ENCODE measurements at places on chromosomes 2 and 18.

DNA sequence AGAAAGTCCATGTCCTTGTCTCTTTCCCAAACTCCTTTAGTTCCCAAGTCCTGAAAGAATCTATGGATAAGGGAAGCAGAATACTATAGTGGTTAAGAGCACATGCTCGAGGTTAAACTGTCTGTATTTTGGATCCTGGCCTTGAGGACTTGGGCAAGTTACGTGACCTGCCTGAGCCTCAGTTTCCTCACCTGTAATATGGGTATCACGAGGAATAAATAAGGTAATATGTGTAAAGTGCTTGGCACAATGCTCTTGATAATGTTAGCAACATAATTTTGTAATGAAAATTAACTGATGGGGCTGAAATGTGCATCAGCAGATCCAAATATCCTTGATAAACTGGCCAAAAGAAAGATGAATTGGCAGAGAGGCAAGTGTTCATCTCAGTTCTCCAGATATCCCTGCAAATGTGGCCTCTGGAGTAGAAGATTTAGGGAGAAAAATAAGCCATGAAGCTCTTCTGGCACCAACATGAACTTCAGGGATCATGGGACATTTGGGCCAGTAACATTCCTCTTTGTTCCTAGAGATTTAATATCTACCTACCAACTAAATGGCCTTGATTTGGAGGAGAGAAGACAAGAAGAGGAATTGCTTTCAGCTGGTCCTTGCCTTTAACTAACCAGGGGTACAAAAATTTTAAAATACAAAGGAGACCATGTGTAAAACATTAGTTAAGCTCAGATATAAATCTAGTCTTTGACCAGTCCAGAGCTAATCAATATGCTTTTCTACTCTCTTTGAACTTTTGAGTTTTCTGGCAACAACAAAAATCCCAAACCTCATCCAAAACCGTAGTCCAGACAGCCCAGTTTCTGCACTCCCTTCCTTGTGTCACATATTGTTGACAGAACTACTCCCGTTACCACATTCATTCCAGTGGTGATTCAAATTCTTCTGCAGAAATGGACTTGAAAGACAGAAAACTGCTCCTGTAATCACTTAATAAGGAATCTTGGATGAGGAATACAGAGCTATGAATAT is 52.7 kb upstream of the EML4 start:
- DNase-seq, result no peak

- DNase-seq, result no peak
Measured at GRCh38 chr2:207616185-207616584, 9.0 kb downstream of the METTL21A start.

DNA sequence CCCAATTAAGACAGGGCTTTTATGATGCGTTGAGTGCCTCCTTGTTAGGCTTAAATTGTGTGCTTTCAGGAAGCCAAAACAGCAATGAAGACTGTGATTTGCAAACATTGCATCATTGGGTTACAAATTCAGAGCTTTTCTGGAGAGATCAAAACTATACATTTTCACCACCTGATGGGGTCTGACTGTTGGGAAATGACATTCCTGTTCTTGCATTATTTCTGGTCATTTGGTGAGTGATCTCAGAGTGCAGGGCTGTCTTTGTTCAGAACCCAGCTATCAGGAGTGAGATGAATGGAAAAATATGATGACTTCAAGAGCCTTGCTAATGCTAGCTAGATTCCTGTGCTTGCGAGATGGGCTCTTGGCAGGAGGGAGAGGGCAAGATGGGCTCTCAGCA is 39.1 kb downstream of the SH3RF3 start:
- no peak for DNase-seq

GRCh38 chr2:152511981-152512380 is 177.0 kb downstream of the FMNL2 start:
- no peak for DNase-seq

DNA sequence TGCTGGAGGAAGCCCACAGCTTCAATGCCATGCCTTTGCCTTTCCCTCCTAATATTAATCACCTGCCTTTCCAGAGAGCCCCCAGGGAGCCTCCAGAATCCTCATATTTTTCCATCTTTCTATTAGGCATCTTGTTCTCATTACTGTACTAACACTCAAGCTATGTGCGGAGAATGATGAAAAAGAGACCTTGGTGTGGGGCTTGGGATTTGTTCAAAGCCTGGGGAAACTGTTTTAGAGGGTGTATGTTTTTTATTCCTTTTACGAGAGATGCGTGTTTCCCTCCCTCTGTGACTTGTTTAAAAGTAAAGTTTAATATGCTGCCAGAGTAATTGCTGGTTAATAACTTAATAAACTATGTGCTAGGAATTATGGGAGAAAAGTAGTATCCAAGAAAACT is 102.4 kb upstream of the ZFP36L2 start:
- DNase-seq, result no peak

- DNase-seq, result no peak
Measured at GRCh38 chr2:188512456-188512855, 220.8 kb downstream of the GULP1 start.

DNA sequence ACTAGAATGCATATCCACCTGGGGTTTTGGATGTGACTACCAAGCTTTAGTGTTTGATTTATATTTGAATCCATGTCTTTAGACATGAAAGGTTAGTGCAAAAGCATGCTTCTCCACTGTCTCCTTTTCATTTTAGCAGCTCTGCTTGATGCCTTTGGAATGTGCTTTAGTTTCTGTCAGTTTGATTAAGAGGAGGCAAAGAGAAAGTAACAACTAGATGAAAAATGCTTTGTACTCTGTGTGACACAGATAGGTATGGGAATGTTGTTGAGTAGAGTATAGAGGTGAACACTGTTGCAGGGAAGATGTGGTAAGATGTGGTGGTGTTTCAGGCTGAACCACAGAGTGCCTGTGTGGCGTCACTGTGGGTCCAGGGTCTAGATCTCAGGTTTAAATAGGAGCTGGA is 19.8 kb downstream of the PIK3C3 start:
- no peak for DNase-seq

DNA sequence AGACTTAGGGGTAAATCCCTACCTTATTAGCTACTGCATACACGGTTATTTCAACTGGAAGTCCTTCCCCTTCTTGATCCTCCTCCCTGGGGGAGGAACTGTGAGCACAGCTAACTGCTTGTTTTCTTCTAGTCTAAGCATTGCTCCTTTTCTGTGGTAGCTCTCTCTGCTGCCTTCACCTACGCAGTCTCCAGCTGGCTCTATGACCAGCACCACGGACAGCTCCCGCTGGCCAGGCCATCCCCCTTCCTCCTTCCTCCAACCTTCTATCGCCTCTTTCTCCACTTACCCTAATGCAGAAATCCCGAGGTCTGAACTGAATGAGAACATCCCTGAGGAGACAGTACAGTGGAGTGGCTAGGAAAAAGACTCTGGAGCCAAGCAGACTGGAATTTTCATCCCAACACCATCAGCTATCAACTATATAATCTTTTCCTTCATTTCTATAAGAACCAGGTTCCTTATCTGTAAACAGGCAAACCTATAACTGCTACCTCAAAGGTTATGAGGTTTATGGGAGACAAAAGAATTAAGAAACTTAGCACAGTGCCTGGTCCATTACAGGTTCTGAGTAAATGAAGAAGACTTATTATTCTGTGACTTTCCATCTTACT is 4.7 kb upstream of the CFAP65 start:
- peak; percentile 43 for DNase-seq

GRCh38 chr2:68850524-68850923 is 20.7 kb downstream of the BMP10 start:
- no peak for DNase-seq

DNA sequence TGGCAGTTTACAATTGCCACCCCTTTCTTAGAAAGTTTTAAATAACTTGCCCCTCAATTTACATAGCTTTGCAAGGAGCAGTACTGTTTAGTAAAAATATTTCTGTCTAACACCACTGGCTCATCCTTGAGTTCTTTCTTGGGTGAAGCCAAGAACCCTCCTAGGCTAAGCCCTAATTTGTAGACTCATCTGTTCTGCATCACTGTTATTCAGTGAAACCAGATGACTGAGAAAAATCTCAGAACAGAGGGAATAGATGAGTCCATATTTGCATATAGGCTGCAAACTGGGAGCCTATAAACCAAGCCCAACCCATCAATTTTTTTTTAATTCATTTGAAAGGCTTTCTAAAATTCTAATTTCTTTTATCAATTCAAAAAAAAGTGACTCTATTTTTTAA is 161.4 kb upstream of the TFPI start:
- DNase-seq, result no peak

- no peak for DNase-seq
Measured at GRCh38 chr2:26355038-26355995, 8.7 kb upstream of the ADGRF3 start.

DNA sequence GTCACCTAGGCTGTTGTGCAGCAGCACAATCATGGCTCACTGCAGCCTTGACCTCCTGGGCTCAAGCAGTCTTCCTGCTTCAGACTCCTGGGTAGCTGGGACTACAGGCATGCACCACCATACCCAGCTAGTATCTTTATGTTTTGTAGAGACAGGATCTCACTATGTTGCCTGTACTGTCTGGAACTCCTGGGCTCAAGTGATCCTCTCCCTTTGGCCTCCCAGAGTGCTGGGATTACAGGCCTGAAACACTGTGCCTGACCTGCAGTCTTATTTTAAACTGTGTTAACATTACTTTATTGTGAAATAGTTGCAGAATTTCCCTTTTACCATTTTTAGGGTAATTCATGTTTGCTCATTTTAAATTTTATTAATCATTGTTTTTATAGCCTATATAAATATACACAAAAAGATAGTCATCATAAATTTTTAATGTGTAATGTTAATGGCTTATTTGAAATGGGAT is 24.6 kb downstream of the EML4 start:
- no peak for DNase-seq

- DNase-seq, result no peak
Measured at GRCh38 chr2:119860924-119861323, 101.2 kb downstream of the PTPN4 start.

- no peak for DNase-seq
Measured at GRCh38 chr2:84959095-84959565, 11.8 kb upstream of the KCMF1 start.

GRCh38 chr2:198098918-198099317 is 294.5 kb downstream of the PLCL1 start:
- DNase-seq, result no peak

GRCh38 chr2:69017080-69017479 is 4.1 kb downstream of the ANTXR1 start:
- DNase-seq, result no peak

GRCh38 chr18:40417501-40417900 is 1537.5 kb upstream of the PIK3C3 start:
- no peak for DNase-seq

DNA sequence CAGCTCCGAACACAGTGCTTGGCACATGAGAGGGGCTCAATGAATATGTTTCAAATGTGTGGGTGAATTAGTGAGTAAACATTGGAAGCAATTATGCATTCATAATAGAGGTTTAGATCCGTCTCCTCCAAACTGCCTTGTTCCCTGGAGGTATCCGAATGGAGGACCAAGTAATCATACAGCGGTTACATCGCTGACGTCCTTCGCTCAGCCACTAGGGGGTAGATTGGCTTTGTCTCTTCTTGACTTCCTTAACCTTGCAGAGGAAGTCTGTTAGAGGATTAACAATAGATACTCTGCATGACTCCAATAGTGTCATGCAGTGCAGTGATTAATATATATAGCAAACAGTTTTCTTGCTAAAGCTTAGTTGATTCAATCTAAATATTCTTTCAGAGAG is 517.0 kb downstream of the PTPRM start:
- DNase-seq, result no peak

DNA sequence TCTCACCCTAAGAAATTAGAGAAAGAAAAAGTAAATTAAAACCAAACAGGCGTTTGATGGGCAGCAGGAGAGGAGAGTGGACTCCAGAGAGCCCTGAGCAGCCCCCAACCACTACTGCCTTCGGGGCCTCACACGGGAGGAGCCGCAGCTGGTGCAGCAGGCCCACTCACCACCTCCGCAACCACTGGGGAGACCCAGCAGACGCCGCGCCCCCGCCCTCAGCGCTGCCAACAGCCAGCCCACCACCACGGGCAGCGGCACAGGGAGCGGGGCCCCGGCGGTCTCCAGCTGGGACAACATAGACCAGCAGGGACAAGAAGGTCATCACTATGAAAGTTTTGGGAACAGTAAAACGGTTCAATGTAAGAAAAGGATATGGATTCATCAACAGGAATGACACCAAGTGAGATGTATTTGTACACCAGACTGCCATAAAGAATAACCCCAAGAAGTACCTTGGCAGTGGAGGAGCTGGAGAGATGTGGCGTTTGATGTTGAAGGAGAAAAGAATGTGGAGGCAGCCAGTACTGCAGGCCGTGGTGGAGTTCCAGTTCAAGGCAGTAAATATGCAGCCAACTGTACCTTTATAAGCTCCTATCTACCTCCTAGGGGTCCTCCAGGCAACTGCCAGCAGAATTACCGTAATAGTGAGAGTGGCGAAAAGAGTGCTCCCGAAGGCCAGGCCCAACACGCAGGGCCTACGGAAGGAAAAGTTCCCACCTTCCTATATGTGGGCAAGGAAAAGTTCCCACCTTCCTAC is 76.5 kb downstream of the OLA1 start:
- DNase-seq, result no peak

DNA sequence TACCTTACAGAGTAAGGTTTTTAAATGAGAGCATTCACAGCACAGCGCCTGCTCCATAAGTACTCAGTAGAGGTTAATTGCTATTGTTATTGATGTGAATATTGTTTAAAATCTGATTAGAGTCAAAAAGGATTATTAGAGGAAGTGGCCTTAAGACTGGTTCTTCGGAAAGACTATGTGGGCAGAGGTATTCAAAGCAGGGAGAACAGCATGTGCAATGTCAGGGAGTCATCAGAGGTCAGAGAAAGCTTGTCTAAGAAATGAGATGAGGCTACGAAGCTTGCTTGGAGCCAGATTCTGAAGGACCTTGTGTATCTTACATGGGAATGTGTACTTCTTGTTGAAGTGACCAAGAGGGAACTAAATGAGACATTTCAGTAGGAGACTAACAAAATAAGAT is 49.8 kb downstream of the PMS1 start:
- DNase-seq, result no peak

DNA sequence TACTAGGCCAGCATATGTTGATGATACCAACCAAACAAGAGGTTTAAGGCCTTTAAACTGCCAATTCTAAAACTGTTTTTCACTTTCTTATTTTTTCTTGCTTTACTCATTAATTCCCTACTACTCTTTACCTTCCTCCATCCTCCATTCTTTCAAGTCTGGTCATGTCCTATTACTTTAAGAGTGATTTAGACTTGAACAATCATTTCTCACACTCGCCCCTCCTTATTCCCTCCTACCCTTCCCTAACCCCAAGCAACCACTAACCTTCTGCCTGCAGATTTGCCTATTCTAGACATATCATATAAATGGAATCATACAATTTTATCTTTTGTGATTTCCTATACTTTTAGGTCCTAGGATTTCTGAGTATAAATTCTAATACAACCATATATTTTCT is 127.7 kb downstream of the USP34 start:
- DNase-seq, result no peak

DNA sequence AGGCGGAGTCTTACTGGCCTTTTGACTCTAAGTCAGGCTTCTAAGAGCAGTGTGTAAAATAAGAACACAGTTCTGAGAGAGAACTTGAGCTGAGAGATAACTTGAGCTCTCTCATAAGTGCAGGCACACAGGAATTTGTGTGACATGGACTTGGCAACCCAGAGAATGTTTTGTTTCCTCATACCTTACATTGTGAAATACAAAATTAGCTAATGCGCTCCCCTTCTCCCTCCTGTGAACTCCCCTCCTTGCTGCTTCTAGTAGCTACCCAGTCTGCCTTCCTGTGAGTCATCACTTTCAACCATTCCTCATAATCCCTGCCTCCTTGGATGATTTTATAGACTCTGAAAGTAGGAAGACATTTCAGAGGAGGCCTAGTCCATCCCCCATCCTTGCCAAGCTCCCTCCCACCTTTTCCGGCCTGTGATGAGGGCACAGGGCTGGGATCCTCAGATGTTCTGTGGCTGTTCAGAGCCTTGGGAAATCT is 22.6 kb downstream of the FER1L5 start:
- no peak for DNase-seq

- no peak for DNase-seq
Measured at GRCh38 chr2:105387225-105387624, 11.6 kb downstream of the FHL2 start.
